ENCODE measurements at places on chromosomes 13 and 19. TPM values are rescaled to one million over a fixed set of nuclear protein-coding genes. Genes with fewer than 3 reads are reported as not detected.

Gene B3GNT3
- not detected for total RNA-seq

DNA sequence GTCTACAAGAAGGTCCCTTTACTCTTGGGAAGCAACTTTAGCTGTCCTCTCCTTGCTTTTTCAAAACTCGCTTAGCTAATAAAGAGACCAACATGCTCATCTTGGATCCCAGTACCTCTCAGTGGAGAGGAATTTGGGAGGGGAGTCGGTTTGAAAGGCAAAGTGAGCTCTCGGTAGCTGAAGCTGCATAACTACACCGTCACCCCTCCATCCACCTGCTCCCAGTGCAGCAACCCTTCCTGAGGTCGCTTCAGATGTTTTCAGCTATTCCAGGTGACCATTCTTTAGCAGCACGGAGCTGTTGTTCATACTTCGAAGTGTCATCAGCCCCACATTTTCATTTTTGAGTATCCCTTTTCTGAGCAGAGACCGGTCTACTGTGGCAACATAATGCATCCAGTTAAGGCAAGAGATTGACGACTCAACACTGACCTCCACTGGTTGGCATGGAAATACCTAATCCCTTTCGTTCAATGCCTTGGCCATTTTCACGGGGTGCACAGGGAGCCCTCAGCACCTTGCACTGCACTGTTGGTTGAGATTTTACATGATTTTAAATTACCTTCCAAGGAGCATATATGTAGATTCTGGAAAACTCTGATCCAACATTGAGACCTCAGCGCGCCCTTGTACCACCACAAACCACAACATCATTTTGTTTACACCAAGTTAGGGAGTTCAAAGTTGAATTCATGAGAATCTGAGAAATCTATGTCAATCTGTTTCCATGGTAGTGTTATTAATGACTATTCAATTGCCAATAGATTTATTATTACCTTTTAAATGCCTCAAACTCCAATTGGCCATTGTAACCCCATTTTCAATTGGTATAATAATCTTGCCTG is 42.2 kb downstream of the DLEU7 start:
- peaks cover 1% of the 10 kb centered on the region for H3K4me1 ChIP-seq
- H3K4me3 ChIP-seq = no peak overlapping the region
- peaks cover 18% of the 10 kb centered on the region for H3K27me3 ChIP-seq

- no peak overlapping the region for H3K4me3 ChIP-seq
- H3K36me3 ChIP-seq = peaks cover 4% of the 10 kb centered on the region
- H3K27ac ChIP-seq = no peak overlapping the region
- DNase-seq = no peak
- no peaks in the 10 kb centered on the region for H3K27me3 ChIP-seq
- peaks cover 4% of the 10 kb centered on the region for H3K4me1 ChIP-seq
Measured at GRCh38 chr19:2330632-2331284, 2.3 kb downstream of the SPPL2B start.

Gene GDF15
- total RNA-seq = 10.3 TPM

Gene KIR2DL3
- not detected for total RNA-seq

Measured in IMR-90 (cell line).